Activated CD4-positive, CD25-positive, alpha-beta regulatory T cell treated with anti-CD3 and anti-CD28 coated beads, Interleukin-2, amount 50 U/mL, for 72 hours (primary cell): ENCODE measurements at places on chromosomes 1 and 21.

- DNase-seq, result no peak
Observed at GRCh38 chr1:95575291-95575690, 341.3 kb downstream of the RWDD3 start.

GRCh38 chr1:36644556-36644955 is 161.8 kb upstream of the CSF3R start:
- DNase-seq, result no peak

- DNase-seq, result peak; percentile 34
Observed at GRCh38 chr1:107750364-107750959, 214.5 kb downstream of the VAV3 start.

DNA sequence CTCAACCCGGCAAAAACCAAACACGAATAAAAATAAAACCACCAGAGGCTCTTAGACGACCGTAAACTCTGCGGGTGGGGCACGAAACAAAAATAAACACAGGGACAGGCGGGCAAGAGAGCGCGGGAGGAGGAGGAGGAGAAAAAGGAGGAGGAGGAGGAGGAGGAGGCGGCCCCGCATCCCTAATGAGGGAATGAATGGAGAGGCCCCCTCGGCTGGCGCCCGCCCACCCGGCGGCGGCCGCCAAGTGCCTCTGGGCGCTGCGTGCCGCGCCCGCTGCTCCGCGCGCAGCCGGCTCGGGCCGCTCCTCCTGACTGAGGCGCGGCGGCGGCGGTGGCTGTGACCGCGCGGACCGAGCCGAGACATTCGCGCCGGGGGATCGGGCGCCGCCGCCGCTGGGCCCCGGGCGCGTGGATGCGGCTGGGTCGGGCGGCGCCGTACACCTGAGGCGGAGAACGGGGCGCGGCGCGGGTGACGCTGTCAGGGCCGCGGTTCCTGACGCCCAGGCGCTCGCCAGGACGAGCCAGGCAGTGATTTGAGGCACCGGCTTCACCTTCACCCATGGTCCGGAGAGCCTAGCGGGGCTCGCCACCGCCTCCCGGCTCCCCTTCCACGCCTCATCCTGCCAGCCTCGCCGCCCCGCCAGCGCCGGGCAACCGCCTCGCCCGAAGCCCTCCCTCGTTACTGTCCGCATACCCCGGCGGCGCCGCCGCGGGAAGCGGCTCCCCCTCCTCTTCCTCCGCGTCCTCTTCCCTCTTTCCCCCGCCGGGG is at the start of gene MARK1:
TSS of gene MARK1 (plus strand) at position 229 of the 771 bp plus-strand sequence. CDS start 687 bp downstream, outside the sequence.
- no peak for DNase-seq

GRCh38 chr1:11634365-11635192 is 19.6 kb downstream of the FBXO2 start:
- no peak for DNase-seq

GRCh38 chr1:228118040-228118439 is 8.9 kb upstream of the MRPL55 start:
- DNase-seq, result no peak

DNA sequence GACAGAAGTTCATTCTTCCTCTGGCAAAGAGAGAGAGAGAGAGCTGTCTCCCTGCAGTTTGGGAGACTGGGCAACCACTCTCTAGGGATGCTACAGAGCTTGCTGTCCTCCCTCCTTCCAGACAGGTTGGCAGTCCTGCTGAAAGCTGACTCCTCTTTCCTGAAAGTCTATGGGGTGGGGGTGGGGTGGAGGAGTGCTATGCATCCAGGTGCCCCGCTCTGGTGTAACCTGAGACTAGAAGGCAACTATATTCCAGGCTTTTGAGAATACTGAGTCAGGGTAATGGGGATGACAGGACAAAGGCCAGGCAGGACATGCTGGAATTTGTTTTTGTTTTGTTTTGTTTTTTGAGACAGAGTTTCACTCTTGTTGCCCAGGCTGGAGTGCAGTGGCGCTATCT is 55.4 kb downstream of the OPTC start:
- DNase-seq, result no peak

DNA sequence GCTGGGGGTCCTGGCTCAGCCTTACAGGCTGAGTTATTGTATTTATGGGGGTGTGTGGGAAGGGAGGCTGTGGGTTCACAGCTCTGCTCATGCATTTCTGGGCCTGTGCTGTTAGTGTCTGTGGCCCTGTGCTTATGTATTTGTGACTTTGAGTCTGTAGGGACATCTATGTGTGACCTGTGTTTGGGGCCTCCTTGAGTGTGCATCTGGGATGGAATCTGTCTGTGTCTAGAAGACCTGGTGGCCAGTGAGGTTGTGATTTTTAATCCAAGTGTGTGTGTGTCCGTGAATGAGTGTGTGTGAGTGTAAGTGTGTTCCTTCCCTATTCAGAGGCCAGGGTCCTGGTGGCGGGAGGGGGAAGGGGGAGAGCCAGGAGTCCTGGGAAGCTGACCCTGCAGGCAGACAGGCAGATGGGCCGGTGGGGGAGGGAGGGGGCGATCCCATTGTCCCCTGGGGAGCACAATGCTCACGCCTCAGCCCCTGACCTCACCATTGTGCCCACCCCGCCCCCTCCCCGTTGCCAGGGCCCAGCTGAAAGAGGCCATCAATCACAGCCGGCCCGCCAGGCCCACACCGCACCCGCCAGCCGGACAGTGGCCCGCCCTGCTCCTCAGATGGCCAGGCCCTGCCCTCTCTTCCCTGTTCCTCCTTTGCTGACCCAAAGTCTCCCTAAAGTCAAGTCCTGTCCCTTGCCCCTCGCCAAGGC is 19.6 kb downstream of the SLC27A3 start:
- DNase-seq, result no peak

- DNase-seq, result no peak
Observed at GRCh38 chr1:58580186-58580585, 3.1 kb upstream of the TACSTD2 start.

GRCh38 chr21:29144736-29145353 is 14.4 kb downstream of the MAP3K7CL start:
- DNase-seq, result no peak

DNA sequence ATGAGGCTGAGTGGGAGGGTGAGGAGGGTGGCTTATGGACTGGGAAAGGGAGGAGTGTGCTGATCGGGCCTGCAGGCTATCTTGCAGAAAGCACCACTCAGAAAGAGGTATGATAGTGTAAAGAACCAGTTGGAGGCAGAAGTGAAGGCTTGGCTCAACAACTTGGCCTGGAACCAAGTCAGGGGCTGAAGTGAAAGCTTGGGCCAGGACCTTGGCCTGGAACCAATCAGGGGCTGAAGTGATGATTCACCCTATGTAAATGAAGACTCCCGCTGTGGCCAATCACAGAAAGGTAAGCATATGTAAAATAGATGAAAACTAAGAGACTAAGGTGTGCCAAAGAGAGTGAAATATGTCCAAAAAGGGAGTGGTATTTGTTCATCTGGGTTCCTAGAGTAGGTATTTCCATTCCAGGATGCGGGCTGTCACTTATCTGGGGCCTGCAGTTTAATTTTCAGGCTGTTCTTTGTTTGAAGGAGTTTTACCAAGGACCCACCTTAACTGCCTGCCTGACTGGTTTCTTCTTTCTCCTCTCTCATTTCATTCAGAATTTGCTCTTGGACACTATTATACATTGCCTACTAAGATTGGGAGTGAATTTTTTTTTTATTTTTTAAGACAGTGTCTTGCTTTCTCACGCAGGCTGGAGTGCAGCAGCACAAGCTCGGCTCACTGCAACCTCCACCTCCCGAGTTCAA is 5.1 kb upstream of the RFX5 start:
- DNase-seq, result no peak

DNA sequence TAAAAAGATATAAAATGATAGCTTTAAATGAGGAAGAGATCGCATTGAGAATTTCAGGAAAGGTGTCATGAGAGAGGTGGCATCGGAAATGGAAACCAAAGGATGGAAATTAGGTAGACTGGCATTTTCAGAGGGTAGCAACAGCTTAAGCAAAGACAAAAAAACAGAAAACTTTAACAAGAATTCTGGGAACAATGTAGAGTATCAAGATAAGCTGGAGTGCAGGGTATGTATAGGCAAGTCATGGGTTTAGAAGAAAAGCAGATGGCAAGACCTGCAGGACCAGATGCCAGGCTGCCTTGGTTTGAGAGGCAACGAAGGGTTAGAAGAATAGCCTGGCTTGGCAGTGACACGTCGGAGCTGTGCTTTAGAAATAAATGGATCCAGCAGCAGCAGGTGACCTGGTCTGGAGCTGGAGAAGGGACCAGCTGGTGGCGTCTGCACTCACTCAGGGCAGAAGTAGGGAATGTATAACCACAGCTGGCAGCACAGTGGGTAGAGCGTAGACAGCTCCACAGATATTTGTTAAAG is 149.4 kb upstream of the TIAM1 start:
- DNase-seq, result no peak

GRCh38 chr1:110610084-110610483 is 3.9 kb upstream of the KCNA2 start:
- no peak for DNase-seq

DNA sequence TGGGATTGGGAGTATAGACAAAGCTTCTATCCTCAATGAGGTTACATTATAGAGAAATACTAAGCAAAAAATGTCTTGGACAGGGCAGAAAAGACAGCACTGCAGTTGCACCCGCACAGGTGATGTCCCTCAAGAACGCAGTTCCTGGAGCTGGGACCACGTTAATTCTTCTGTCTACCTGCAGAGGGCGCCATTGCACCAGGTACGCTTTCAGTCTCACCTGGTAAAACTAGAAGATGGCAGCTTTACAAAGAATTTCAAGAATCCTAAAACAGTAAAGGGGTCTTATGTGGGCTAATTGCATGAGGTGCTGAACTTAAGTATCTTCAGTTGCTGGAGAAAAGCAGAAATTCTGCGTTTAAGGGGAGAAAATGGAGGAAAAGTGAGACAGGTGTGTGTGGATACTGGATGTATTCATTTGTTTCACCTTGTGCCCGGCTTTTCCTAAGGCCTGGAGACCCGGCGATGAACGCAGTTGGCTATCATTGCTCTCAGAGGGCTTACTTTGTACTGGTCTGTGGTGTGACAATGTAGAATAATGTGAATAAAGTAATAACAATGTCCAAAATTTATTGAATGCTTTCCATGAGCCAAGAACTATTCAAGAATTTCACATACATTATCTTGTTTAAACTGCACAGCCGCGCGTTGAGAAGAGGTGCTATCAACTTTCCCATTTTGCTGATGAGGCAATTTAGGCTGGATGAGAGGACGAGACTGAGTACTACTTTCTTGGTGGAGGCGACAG is 276.3 kb upstream of the GREM2 start:
- peak; percentile 30 for DNase-seq

DNA sequence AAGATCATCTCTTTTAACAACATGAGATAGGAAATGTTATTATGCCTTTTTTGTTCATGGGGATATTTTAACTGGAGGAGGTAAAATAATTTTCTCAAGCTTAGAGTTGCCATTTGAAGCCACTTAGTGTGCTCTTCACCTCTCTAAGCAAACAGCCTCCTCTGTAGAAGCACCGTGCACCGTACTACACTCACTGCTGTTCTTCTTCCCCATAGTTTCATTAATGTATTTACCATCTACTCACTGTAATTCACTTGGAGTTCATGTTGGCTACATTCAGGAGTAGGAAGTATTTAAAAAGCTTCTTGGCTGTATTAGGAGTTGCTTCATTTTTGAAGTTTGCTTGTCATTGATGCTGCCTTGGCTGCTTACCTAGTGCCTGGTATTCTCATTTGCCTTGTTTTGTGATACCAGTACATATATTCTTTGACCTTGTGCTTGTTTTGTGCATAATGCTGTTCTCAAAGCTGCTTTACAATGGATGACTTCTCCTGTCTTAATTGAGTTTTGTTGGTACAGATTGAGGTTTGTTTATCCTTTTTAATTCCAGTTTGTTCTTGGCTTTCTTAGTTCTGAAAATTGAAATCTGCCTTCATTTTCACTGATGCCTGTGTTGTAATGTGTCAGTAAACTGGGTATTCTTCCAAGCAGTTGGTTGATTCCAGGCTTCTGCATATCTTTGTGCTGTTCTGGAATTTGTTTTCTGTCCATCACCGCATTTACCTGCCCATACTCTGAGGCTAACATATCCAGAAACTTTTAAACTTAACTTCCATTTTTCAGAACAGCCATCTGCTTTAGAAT is 240.4 kb downstream of the HMCN1 start:
- no peak for DNase-seq

GRCh38 chr1:1894354-1895059 is 3.6 kb upstream of the GNB1 start:
- DNase-seq, result no peak

- no peak for DNase-seq
Observed at GRCh38 chr1:6517435-6517851, 26.0 kb upstream of the PLEKHG5 start.

GRCh38 chr1:112628516-112628915 is 8.9 kb downstream of the CAPZA1 start:
- no peak for DNase-seq
